ENCODE measurements at places on chromosomes 12 and 14. TPM values are rescaled to one million over a fixed set of nuclear protein-coding genes. Genes with fewer than 3 reads are reported as not detected.

Gene CAPZA3
- total RNA-seq: not detected

Gene FAM186B
- 0.54 TPM for total RNA-seq

Gene TPH2
- not detected for total RNA-seq

Gene SRRM4
- total RNA-seq: 0.21 TPM

GRCh38 chr12:53378222-53378621 lies 1.8 kb upstream of the SP1 start:
- DNase-seq: no peak
- peaks cover 11% of the 10 kb centered on the region for H3K36me3 ChIP-seq
- no peaks in the 10 kb centered on the region for H3K27me3 ChIP-seq
- H3K27ac ChIP-seq: peak overlapping the region; percentile 87
- H3K4me3 ChIP-seq: no peak overlapping the region

DNA sequence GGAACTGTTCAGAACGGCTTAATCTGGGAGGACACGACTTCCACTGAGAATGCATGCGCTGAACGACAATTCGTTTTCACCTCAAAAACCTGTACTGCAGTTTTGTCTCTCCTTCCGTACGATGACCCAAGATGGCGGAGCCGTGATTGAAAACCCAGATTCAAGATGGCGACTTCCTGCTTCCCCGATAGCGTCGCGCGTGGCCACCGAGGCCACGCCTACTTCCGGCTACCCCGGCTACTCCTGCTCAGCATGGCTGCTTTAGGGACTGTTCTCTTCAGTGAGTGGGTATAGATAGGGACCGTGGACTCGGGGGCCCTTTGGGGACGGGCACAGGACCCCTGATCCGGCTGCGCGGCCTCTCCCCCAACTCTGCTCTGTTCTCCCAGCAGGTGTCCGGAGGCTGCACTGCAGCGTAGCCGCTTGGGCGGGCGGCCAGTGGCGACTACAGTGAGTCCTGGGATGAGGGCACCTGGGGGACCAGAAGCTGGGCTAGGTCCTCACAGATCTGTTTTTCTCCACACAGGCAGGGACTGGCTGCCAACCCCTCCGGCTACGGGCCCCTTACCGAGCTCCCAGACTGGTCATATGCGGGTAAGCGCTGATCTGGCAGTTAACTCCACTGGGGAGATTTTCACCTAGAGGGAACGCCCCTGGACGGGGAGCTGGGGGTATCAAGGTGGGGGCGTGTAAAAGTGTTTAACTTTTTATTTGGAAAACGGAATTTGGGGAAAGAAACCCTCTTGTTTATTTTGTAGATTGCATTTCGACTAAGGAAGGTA lies at the start of gene MRPL52:
Gene MRPL52 (plus strand): TSS at position 227 of the 782 bp plus-strand sequence. CDS start 26 bp downstream, at position 253.
- H3K27ac ChIP-seq: peak within 1 kb of the TSS; percentile 60
- no peaks in the 10 kb centered on the region for H3K27me3 ChIP-seq
- H3K4me1 ChIP-seq: peaks cover 16% of the 10 kb centered on the region
- no peaks in the 10 kb centered on the region for H3K36me3 ChIP-seq
- peak within 1 kb of the TSS; percentile 92 for H3K4me3 ChIP-seq
